ENCODE measurements at places on chromosomes 12 and 14.

DNA sequence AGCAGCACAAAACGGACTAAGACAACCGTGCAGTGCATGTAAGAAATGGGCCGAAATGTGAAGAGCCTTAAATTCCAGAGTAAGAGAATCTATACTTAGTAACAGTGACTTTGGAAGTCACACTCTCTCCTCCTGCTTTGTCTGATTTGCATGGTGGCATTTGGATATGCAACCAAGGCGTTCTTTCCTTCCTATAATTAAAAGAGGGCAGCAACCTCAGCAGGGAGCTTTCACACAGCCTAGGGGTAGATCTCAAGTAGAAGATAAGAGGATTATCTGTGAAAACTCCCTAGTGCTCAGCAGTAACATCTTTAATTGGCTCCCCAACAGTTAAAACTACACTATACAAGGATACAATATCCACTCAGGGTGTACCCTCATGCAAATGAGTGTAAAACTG, 16.5 kb downstream of the GMFB start:
- no peak for DNase-seq

- DNase-seq: no peak
Observed at GRCh38 chr12:102301547-102301946, 103.9 kb upstream of the PMCH start.

GRCh38 chr14:42541535-42542001, 934.9 kb downstream of the LRFN5 start:
- DNase-seq: no peak

DNA sequence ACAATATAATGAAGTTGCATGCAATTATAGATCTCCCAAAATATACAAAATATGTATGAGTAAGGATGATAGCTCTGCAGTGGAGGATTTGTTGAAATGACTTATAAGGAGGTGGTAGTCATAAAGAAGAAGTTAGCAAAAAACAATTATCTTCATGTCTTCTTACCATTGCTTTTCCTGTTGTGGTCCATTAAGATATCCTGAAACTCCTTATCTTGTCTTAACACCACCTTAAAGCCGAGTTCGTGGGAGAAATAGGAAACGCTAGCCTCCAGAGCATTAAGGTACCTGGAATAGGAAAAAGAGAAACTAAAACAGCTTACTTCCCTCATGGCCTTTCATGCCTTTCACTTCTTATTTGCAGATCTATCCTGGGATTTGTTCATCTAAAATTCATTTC, 15.2 kb downstream of the GUCY2C start:
- DNase-seq: no peak

DNA sequence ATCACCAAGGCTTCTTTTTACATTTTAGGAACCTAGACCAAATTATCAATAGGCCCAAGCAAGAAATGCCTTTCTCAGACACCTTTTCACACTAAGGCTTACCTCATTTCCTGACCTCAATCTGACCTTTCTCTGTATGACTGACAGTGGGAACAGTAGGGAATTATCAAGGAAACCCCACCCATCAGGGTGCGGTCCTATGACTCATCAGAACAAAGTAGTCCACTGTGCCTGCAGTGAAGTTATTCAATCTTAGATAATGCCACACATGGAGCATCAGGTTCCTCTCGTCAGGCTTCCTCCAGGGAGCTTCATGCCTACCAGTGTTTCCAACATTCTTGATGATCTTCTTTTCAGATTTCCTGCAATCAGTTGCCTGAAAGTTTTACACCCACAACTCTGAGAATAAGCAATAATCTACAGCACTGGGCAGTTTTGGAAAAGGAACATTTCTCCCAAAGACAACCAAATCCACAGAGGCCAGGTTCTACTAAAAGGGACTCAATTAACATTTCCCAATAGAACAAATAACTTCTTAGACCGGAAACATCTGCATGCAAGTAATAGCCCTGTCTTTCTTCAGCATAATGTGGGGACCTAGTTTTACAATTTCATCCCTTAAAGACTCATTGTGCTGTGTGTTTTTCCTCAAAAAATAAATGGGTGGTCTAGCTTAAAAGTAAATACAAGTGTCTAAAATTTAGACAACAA, 35.9 kb upstream of the TMTC2 start:
- no peak for DNase-seq

DNA sequence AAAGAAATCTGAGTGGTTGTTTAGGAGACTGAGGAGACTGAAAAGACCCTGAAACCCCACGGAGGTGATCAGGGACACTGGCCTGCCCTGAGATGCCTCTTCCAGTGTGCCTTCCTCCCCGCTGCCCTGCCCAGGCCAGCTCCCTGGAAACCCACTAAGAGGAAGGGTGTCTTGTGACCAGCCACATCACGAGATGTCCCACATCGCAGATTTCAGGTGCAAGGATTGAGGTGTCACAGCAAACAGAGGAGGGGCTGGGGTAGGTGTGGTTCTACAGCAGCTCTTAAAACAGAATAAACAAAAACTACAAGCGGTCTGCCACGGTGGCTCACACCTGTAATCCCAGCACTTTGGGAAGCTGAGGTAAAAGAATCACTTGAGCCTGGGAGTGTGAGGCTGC, 184.3 kb upstream of the C14orf180 start:
- DNase-seq: no peak

DNA sequence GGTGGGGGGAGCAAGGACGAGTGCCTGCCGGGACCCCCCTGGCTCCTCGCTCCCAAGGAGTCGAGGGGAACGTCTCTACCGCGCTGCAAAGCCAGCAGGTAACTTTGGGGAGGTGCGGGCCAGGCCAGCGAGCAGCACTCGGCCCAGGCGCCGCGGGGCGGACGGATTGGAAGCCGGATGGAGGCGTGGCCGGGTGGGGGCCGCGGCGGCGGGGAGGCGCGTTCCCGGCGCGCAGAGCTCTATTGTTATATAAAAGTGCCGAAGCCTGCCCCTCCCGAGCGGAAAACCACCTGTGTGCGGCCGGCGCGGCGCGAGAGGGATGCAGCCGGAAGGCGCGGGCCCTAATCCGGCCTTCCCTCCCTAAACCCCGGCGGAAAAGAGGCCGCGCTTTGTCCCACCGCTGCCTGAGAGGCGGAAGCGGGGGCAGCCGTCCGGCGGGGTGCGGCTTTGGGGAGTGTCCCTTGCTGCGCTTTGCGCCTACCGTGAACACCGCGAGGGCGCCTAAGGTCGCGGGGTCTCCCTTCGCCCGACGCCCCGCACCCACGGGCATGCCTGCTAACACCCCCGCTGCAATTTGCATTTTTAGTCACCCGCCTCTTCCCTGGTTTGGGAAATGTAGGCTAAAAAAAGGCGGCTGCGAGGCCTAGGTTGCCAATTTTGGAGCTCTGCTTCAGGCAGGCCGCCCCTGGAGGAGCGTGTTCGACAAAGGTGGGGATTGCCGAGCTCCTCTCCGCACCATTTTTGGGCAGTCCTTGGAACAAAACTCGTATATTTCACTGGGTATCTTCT, 1.7 kb upstream of the DUSP6 start:
- peak; percentile 56 for DNase-seq

GRCh38 chr12:47088021-47088944, 8.5 kb upstream of the AMIGO2 start:
- no peak for DNase-seq

- DNase-seq: no peak
Observed at GRCh38 chr12:60394665-60395064, 798.8 kb downstream of the SLC16A7 start.

GRCh38 chr12:103705927-103706326, 118.9 kb downstream of the STAB2 start:
- DNase-seq: no peak

- DNase-seq: peak; percentile 79
Observed at GRCh38 chr12:130555628-130556485, 160.2 kb downstream of the RIMBP2 start.

DNA sequence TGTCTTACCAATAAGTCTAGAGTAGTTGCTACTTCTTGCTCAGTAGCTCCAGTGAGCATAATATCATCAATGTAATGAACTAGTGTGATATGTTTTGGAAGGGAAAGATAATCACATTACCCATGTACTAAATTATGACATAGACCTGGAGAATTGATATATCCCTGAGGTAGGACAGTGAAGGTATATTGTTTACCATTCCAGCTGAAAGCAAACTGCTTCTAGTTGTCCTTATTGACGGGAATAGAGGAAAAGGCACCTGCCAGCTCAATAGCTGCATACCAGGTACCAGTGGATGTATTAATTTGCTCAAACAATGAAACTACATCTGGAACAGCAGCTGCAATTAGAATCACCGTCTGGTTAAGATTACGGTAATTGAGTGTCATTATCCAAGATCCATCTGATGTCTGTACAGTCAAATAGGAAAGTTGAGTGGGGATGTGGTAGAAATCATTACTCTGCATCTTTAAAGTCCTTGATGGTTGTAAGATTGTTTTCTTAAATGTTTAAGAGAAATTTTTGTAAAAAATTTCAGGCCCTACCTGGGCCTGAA, 100.0 kb upstream of the ARHGAP5 start:
- DNase-seq: no peak

- no peak for DNase-seq
Observed at GRCh38 chr12:83145325-83145840, 458.7 kb downstream of the TMTC2 start.

DNA sequence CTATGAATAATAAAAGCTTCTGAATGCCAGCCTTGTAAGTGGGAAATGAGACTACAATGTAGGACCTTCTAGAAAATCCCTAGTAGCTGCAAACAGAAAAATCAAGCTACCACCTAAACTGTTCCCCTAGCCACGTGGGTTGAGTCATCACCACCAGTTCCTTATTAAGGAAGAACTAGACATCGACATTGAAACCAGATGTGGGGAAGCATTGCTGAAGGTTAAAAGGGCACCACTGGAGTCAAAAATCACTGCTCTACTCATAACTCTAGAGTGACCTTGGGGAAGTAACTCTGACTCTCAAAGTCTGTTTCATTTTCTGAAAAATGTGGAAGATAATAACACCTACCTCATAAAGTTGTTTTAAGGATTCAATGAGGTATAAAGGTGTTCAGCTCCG, 9.4 kb upstream of the CNIH1 start:
- no peak for DNase-seq

GRCh38 chr14:100569734-100570286, 17.4 kb downstream of the BEGAIN start:
- DNase-seq: no peak

DNA sequence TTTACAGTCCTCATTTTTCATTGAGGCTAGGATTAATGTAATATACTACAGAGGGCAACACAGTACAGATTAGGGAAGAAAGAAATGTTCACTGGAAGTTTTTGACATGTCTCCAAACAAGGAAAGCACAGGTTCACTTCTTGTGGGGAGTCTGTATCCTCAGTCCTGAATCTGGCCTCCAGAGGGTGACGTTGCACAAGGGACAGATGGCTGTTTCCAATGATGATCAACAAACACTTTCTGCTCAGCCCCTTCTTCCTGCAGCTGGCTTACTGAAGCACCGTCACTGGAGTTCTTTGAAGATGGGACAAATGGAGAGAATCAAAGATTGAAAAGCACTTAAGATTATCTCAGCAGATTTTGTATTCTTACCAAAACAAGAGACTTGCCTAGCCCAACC, 123.3 kb upstream of the OR4E1 start:
- no peak for DNase-seq

GRCh38 chr12:70936203-70936813, 15.8 kb upstream of the PTPRR start:
- DNase-seq: no peak

DNA sequence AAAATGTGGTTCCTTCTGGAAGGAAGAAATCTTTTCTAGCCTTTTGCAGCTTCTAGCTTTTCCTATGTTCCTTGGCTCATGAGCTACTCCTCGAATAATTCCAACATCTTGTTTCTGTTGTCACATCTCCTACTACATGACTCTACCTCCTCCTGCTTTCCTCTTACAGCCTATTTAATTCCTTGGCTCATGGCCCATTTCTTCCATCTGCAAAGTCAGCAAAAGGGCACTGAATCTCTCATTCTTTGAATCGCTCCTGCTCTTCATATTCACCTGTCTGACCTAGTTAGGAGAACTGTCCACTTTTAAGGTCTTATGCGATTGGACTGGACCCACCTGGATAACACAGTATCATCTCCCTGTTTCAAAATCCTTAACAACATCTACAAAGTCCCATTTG, 15.8 kb downstream of the PRKD1 start:
- no peak for DNase-seq

- DNase-seq: no peak
Observed at GRCh38 chr14:26917086-26917485, 319.3 kb upstream of the NOVA1 start.

DNA sequence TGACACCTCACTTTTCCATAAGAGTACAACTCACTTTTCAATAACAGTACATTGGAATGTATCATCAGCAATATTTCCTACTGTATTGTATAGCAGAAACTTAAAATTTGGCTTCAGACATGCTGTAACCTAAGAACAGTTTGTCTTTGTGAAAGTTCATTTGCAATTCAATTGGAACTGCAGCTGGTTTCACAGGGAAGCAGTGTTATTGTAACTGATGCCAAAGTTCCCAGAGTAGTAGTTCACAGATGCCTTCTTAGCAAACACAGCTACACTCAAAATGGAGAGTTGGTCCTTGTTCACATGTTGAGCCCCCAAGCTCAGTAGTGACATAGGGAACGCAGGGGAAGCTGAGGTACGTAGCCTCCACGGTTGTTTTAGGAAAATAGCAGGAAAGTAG, 23.3 kb downstream of the PPP1R36 start:
- no peak for DNase-seq

- DNase-seq: no peak
Observed at GRCh38 chr14:105945896-105946295, 419.5 kb downstream of the TMEM121 start.

DNA sequence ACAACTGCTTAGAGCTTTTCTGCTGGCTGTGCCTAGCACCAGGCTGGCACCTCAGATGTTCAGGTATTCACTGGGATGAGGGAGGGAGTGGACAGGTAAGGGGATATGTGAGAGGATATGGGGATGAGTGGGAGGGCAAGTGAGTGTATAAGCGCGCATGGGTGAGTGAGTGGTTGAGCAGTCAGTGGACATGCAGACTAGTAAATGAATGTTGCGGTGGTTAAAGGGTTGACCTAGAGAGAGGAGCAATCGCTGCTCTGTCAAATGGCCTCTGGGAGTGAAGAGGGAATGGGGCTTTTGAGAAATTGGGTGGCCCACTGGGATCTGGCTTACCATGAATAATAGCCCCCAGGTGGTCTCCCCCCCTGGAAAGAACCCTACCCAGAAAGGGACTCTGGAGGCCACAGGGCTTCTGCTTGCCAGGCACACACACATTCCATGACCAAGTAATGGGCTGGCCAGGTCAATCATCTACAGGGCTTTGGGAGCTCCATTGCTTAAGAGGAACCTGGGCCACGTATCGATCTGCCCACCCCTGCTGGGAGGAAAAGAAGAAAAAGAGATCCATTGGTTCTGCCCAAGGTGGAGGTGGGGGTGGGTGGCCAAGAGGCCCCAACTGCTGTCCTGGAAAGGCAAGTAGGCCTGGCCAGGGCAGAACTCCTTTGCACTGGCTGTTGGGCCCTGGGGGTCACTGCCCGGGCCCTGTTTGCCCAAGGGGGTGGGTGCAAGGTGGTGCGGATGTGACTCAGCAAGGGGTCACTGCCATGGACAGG, 30.8 kb upstream of the ZFP36L1 start:
- no peak for DNase-seq

GRCh38 chr12:104295954-104296353, 7.6 kb upstream of the EID3 start:
- no peak for DNase-seq

- DNase-seq: no peak
Observed at GRCh38 chr12:111056618-111057521, 136.5 kb upstream of the MYL2 start.
